ENCODE measurements at places on chromosomes 13 and 19. TPM values are rescaled to one million over a fixed set of nuclear protein-coding genes. Genes with fewer than 3 reads are reported as not detected.

GRCh38 chr13:61146571-61146970 lies 269.1 kb downstream of the PCDH20 start:
- H3K4me1 ChIP-seq, result no peaks in the 10 kb centered on the region
- H3K4me3 ChIP-seq, result no peak overlapping the region
- no peaks in the 10 kb centered on the region for H3K36me3 ChIP-seq
- no peaks in the 10 kb centered on the region for H3K27me3 ChIP-seq
- no peak overlapping the region for H3K27ac ChIP-seq

DNA sequence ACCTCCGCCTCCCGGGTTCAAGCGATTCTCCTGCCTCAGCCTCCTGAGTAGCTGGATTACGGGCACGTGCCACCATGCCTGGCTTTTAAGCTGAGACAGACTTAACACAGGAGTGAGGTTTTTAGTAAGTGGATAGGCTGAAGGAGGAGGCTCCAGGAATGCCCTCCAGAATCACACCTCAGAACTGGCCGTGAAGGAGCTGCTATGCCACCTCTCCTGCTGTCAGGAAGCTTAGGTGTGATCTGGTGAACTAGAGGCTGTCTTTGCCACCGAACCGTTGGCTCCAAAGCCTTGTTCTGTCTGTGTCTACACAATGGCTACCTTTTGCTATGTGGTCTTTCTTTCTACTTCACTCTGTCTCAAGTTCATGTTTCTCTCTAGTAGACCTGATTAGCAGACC lies 4.2 kb downstream of the PDCD2L start:
- DNase-seq, result no peak
- H3K4me3 ChIP-seq, result no peak overlapping the region
- no peaks in the 10 kb centered on the region for H3K36me3 ChIP-seq
- H3K27me3 ChIP-seq, result no peaks in the 10 kb centered on the region
- H3K4me1 ChIP-seq, result no peaks in the 10 kb centered on the region
- H3K27ac ChIP-seq, result no peak overlapping the region

DNA sequence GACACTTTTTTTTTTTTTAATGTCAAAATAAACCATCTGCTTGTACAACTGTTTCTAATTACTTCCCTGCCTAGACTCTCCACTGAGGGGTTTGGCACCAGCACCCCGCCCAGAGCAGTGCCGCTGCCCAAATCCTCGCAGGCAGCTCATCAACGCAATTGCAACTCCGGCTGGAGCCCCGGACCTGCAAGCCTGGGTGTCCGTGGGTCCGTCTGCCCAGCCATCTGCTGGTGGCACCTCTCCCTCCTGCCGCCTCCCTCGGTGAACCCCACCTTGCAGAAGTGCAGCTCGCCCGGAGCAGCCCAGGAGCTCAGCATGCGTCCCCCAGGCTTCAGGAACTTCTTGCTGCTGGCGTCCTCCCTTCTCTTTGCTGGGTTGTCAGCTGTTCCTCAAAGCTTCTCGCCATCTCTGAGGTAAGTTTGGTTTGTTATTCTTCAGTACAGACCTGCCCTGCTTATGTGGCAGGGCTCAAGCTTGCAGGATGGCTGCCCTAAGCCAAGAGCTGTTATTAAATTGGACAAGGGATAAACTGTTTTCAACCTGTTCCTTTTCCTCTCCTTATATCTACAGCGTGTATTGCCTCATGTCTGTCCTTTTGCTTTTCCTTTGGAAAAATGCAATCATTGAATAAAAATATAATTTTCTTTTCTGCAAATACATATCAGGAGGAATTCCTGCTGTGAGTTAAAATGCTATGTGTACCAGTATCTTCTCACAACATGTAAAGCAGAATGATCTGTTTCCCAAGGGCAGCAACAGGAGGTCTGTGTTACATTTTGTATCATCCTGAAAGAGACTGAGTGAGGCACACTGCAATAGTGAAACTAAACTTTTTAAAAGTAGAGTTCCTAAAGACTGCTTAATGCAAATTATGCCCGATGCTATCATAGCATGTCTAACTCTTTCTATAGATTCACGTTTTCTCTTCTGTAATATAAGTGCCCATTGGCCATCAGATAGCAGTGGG lies at the start of gene ITGBL1:
TSS of gene ITGBL1 (plus strand) at position 157 of the 967 bp plus-strand sequence. CDS start at position 316, 159 bp downstream.
- H3K4me1 ChIP-seq, result no peaks in the 10 kb centered on the region
- DNase-seq, result no peak
- no peaks in the 10 kb centered on the region for H3K36me3 ChIP-seq
- no peak within 1 kb of the TSS for H3K27ac ChIP-seq
- no peaks in the 10 kb centered on the region for H3K27me3 ChIP-seq
- peak within 1 kb of the TSS; percentile 51 for H3K4me3 ChIP-seq

DNA sequence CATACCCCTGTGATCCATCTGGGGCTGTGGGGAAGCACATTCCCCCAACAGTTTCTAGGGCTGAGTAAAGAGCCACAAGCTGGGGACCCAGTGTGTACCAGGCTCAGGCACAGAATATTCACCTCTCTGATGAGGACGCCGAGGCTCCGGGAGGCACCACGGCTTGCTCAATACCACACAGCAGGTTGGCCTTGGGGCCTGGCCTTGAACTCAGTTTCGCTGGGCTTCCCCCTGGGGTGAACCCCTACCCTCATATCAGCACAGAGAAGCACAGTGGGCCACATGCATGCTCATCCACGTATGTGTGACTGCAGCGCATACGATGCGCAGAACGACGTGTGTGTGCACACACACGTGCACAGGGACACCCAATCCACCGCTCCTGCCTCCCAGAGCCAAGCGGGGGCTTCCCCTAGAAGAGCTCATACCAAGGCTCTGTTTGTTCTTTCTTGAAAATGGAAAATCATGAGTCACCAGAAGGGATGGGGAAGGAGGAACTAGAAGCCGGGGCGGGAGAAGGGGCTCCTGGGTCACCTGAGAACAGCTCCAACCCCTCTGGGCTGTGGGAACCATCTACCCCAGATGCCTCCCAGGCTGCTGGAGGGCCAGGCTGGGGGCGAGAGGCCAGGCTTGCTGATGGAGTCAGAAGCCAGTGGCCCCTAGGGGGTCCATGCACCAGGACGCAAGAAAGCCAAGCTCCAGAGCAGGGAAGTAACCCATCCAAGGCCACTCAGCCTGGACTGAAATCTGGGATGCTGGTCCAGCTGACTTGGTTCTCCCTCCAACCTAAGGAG lies 4.9 kb upstream of the PDE4C start:
- no peak overlapping the region for H3K27ac ChIP-seq
- no peak overlapping the region for H3K4me3 ChIP-seq
- no peak for DNase-seq
- H3K27me3 ChIP-seq, result peaks cover 97% of the 10 kb centered on the region
- no peaks in the 10 kb centered on the region for H3K36me3 ChIP-seq

Gene RNF113B
- not detected for total RNA-seq

GRCh38 chr19:29672933-29673336 lies 7.7 kb downstream of the PLEKHF1 start:
- H3K36me3 ChIP-seq, result peaks cover 11% of the 10 kb centered on the region
- H3K27me3 ChIP-seq, result no peaks in the 10 kb centered on the region
- no peak overlapping the region for H3K4me3 ChIP-seq
- peaks cover 100% of the 10 kb centered on the region for H3K4me1 ChIP-seq
- DNase-seq, result no peak
- H3K27ac ChIP-seq, result peak overlapping the region; percentile 61

GRCh38 chr13:79682164-79682563 lies 201.2 kb downstream of the NDFIP2 start:
- H3K4me3 ChIP-seq, result no peak overlapping the region
- H3K36me3 ChIP-seq, result no peaks in the 10 kb centered on the region
- H3K27me3 ChIP-seq, result no peaks in the 10 kb centered on the region
- no peak overlapping the region for H3K27ac ChIP-seq
- H3K4me1 ChIP-seq, result no peaks in the 10 kb centered on the region

DNA sequence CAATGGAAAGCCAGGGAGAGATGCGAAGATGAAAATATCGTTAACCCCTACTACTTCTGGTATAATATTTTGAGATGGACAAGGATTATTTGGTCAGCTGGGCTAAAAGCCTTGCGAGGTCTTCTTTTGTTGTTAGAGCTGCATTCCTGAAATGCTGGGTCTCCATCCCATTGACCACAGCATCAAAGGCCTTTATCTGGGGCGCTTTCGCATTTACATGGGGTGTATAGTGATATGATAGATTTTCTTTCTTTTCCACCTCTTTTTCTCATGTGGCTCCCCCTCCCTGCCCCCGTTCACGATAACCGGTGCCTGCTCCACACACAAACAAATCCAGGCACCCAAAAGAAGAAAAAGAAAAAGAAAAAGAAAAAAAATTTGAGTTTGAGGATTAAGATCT lies 77.5 kb downstream of the ZNF536 start:
- H3K36me3 ChIP-seq, result no peaks in the 10 kb centered on the region
- H3K4me3 ChIP-seq, result peak overlapping the region; percentile 61
- DNase-seq, result no peak
- no peaks in the 10 kb centered on the region for H3K4me1 ChIP-seq
- H3K27ac ChIP-seq, result peak overlapping the region; percentile 59

Gene ERICH4
- not detected for total RNA-seq

Gene MAST1
- not detected for total RNA-seq

- DNase-seq, result no peak
- H3K36me3 ChIP-seq, result no peaks in the 10 kb centered on the region
- H3K4me3 ChIP-seq, result no peak overlapping the region
- H3K27ac ChIP-seq, result no peak overlapping the region
- H3K27me3 ChIP-seq, result no peaks in the 10 kb centered on the region
- no peaks in the 10 kb centered on the region for H3K4me1 ChIP-seq
Observed at GRCh38 chr13:112391746-112392145, 15.6 kb downstream of the SPACA7 start.

DNA sequence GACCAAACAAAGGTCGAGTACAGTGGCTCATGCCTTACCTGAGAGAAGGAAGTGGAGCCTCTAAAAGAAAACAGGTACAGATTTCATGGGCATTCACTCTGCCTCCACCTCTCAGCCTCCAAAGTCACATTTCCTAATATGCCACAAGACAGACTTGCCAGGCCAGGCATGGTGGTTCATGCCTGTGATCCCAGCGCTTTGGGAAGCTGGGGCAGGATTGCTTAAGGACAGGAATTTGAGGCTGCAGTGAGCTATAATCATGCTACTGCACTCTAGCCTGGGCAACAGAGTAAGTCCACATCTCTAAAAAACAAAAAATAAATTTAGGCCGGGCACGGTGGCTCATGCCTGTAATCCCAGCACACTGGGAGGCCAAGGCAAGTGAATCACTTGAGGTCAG lies 10.9 kb upstream of the DNMT1 start:
- H3K27ac ChIP-seq, result no peak overlapping the region
- H3K36me3 ChIP-seq, result no peaks in the 10 kb centered on the region
- no peaks in the 10 kb centered on the region for H3K4me1 ChIP-seq
- H3K27me3 ChIP-seq, result no peaks in the 10 kb centered on the region
- no peak for DNase-seq

Gene PTBP1
- 146 TPM for total RNA-seq

- peaks cover 13% of the 10 kb centered on the region for H3K4me1 ChIP-seq
- no peaks in the 10 kb centered on the region for H3K36me3 ChIP-seq
- H3K27me3 ChIP-seq, result no peaks in the 10 kb centered on the region
- H3K4me3 ChIP-seq, result no peak overlapping the region
- no peak for DNase-seq
- peak overlapping the region; percentile 25 for H3K27ac ChIP-seq
Observed at GRCh38 chr19:10946958-10947657, 13.7 kb upstream of the SMARCA4 start.

GRCh38 chr19:14544977-14545715 lies 15.8 kb downstream of the TECR start:
- no peaks in the 10 kb centered on the region for H3K36me3 ChIP-seq
- H3K4me1 ChIP-seq, result peaks cover 31% of the 10 kb centered on the region
- H3K27me3 ChIP-seq, result no peaks in the 10 kb centered on the region
- peak overlapping the region; percentile 4 for H3K4me3 ChIP-seq

- peak overlapping the region; percentile 94 for H3K4me3 ChIP-seq
- no peak for DNase-seq
- peak overlapping the region; percentile 90 for H3K27ac ChIP-seq
Observed at GRCh38 chr19:2478278-2478755, 2.4 kb downstream of the GADD45B start.

DNA sequence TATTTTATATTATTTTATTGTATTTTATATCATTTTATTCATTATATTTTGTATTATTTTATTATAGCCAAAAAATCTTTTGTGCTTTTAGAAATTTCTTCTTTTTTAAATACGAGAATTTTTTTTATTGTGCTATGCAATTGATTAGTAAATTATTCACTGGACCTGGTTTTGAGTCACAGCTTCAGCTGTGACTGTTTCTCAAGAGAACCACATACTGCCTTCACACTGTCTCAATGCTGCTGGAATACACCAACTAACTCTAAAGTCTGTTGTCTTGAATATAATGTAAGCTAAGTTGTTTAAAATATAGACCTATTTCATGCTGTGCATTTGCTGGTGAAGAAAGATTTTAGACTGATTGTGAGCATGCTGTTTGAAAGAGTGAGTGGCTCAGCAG lies 423.6 kb downstream of the NDFIP2 start:
- no peaks in the 10 kb centered on the region for H3K4me1 ChIP-seq
- no peak overlapping the region for H3K4me3 ChIP-seq
- H3K36me3 ChIP-seq, result no peaks in the 10 kb centered on the region
- no peak overlapping the region for H3K27ac ChIP-seq
- no peak for DNase-seq

Gene HNRNPM
- total RNA-seq, result 162 TPM

DNA sequence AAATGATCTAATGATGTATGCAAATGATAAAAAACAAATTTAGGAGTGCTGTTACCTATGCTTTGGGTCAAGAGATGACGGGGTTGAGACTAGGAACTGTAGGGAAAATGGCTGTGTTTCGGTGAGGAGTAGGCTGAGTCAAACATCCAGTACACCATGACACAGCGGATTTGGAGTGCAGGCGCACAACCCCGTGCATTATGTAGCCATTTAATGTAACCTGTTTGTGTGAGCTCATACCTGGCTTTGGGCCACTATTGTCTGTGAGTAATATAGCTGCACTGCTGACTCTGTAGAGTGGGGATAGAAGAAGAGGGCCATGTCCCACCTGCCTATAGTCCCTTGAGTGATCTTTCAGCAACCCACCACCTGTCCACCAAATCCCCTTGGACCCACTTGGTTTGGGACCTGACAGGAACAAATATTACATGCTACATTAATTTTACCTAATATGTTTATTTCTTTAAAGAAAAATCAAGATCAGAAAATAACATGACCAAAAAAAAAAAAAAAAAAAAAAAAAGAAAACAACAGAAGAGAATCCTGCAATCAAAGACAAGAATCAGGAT lies 95.5 kb upstream of the KLHL1 start:
- H3K4me3 ChIP-seq, result no peak overlapping the region
- H3K27me3 ChIP-seq, result no peaks in the 10 kb centered on the region
- DNase-seq, result no peak
- H3K36me3 ChIP-seq, result no peaks in the 10 kb centered on the region
- no peak overlapping the region for H3K27ac ChIP-seq

Gene CGB3
- total RNA-seq, result not detected

DNA sequence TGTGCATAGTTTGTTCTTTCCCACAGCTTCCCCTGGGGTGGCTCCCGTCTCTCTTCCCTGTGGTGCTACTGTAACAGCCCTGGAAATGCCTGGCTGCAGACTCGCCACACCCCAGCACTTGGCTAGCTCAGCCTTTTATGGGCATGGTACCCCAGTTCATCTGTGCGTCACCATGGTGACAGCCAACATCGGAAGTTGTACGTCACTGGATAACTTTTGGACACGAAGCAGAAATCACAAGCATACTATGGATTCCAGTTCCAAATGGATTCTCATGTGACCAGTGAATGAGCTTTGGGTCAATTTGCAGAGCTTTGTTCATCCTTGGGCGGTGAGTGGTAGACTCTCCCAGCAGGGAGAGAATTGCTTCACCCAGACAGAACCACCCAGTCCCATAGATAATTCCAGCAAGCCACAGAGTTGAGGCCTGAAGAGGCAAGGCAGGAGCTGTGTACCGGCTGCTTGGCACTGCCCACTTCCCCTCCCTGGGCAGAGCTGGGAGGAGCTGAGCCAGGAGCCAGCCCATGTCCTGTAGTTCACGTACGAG lies 54.4 kb downstream of the COL4A2 start:
- H3K4me1 ChIP-seq, result peaks cover 24% of the 10 kb centered on the region
- peak overlapping the region; percentile 77 for H3K27ac ChIP-seq
- H3K36me3 ChIP-seq, result no peaks in the 10 kb centered on the region
- no peak overlapping the region for H3K4me3 ChIP-seq
- H3K27me3 ChIP-seq, result no peaks in the 10 kb centered on the region

Gene LSM4
- 159 TPM for total RNA-seq
